ENCODE measurements at places on chromosomes 6 and 20. TPM values are rescaled to one million over a fixed set of nuclear protein-coding genes. Genes with fewer than 3 reads are reported as not detected.

DNA sequence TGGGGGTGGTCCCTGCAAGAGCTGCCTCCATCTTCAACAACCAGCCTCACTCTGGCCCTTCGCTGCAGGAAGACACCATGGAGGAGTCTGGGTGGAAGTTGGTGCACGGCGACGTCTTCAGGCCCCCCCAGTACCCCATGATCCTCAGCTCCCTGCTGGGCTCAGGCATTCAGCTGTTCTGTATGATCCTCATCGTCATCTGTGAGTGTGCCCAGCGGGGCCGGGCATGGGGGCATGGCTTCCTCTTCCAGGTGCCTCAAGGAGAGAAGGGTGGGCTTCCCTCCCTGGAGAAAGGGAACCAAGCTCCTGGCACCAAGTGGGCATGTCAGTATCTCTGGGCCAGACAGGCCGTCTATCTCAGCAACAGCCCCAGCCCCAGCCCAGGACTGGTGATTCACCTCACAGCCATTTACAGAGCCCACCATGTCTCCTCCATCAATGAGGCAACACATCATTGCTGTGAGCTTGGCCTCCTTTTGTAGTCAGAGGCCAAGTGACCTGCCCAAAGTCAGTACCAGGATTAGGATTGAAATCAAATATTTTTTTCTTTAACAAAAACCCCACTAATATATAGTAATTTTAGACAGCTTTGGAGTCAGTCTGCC is 40.2 kb downstream of the TM9SF4 start:
- H3K36me3 ChIP-seq = peaks cover 31% of the 10 kb centered on the region
- DNase-seq = no peak
- H3K27me3 ChIP-seq = no peaks in the 10 kb centered on the region
- H3K4me1 ChIP-seq = no peaks in the 10 kb centered on the region

GRCh38 chr6:11486959-11487358 is 50.6 kb upstream of the TMEM170B start:
- peaks cover 27% of the 10 kb centered on the region for H3K4me1 ChIP-seq
- no peak for DNase-seq
- H3K36me3 ChIP-seq = no peaks in the 10 kb centered on the region
- no peak overlapping the region for H3K4me3 ChIP-seq
- no peaks in the 10 kb centered on the region for H3K27me3 ChIP-seq
- H3K27ac ChIP-seq = no peak overlapping the region

DNA sequence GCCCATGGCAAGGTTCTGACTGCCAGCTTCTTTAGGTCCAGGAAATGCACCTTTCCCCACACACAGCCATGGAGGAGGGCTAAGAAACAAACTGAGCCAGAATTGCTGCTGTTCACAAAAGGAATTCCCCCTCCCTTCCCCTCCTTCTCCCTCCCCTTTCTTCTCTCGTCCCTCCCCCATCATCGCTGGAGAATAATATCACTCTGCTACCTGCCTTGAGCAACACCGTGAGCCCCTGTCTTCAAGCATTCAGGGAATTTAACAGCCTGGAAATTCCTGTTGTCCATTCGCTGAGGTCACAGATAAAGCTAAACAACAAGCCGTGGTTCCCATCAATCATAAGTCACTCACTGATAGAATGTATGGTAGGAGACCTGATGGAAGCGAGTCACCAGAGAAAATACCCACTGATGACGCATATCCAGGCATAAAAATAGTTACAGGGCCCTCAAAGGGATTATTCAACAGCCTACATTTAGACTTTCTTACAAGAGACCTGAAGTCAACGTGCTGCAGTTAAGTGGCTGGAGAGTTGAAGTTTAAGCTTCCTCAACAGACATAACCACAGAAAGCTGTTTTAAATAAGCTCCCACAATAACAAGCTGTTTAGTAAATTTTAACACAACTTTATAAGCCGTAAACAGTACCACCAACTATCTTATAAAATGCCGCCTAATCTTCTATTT is 59.7 kb downstream of the HIVEP2 start:
- no peaks in the 10 kb centered on the region for H3K36me3 ChIP-seq
- DNase-seq = no peak
- peaks cover 31% of the 10 kb centered on the region for H3K4me1 ChIP-seq
- peak overlapping the region; percentile 99 for H3K27ac ChIP-seq

DNA sequence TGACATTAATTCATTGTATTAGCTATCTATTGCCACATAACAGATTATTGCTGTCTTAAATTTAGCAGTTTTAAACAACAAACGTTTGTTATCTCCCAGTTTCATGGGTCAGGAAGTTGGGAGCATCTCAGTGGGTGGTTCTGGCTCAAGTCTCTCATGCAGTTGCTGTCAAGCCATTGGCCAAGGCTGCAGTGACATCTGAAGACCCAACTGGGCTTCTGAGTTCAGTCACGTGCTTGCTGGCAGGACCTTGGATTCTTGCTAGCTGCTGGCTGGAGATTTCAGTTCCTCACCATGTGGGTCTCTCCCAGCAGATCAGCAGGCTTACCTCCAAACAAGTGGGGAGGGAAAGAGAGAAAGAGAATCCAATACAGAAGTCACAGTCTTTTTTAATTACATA is 152.6 kb upstream of the EXOC2 start:
- H3K4me1 ChIP-seq = peaks cover 7% of the 10 kb centered on the region
- peaks cover 7% of the 10 kb centered on the region for H3K27me3 ChIP-seq
- no peaks in the 10 kb centered on the region for H3K36me3 ChIP-seq
- H3K27ac ChIP-seq = no peak overlapping the region

- no peak overlapping the region for H3K4me3 ChIP-seq
- H3K27me3 ChIP-seq = no peaks in the 10 kb centered on the region
- H3K36me3 ChIP-seq = no peaks in the 10 kb centered on the region
- no peak overlapping the region for H3K27ac ChIP-seq
Observed at GRCh38 chr6:93786474-93787330, 367.3 kb upstream of the EPHA7 start.

GRCh38 chr6:24766680-24767462 is 7.9 kb upstream of the GMNN start:
- no peak overlapping the region for H3K4me3 ChIP-seq
- no peak for DNase-seq
- peaks cover 4% of the 10 kb centered on the region for H3K4me1 ChIP-seq
- H3K36me3 ChIP-seq = no peaks in the 10 kb centered on the region
- H3K27ac ChIP-seq = no peak overlapping the region

- H3K4me1 ChIP-seq = no peaks in the 10 kb centered on the region
- H3K27me3 ChIP-seq = no peaks in the 10 kb centered on the region
- H3K4me3 ChIP-seq = no peak overlapping the region
- no peak overlapping the region for H3K27ac ChIP-seq
Observed at GRCh38 chr6:168581706-168582105, 140.7 kb downstream of the SMOC2 start.

GRCh38 chr6:84072442-84072997 is 38.9 kb downstream of the MRAP2 start:
- H3K27me3 ChIP-seq = no peaks in the 10 kb centered on the region
- no peak overlapping the region for H3K4me3 ChIP-seq
- no peak for DNase-seq
- peaks cover 11% of the 10 kb centered on the region for H3K36me3 ChIP-seq
- H3K27ac ChIP-seq = no peak overlapping the region

DNA sequence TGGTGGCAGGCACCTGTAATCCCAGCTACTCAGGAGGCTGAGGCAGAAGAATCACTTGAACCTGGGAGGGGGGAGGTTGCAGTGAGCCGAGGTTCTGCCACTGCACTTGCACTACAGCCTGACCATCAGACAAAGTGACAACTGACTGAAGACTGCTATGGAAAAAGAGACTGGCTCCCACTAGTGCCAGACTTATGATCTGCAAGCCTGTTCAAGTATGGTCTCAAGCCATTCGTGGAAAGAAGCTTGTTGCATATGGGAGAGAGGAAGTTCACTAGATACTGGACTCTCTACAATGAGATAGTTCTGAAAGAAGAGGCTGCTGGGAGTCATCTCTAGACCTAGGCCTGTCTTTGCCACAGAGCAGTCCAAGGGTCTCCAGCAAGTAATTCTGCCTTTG is 26.7 kb downstream of the MDN1 start:
- peak; percentile 18 for DNase-seq
- peaks cover 7% of the 10 kb centered on the region for H3K36me3 ChIP-seq
- H3K4me1 ChIP-seq = no peaks in the 10 kb centered on the region
- H3K27ac ChIP-seq = no peak overlapping the region
- no peak overlapping the region for H3K4me3 ChIP-seq
- H3K27me3 ChIP-seq = no peaks in the 10 kb centered on the region

Gene BPIFB1
- not detected for total RNA-seq

Gene BEND6
- total RNA-seq = 1.8 TPM

Gene LTB
- total RNA-seq = not detected

Gene RIPOR2
- 2.9 TPM for total RNA-seq

Gene NINL
- 41.2 TPM for total RNA-seq

Gene PCMTD2
- 65.4 TPM for total RNA-seq

Gene BCAS1
- total RNA-seq = not detected

All from neural crest cell (in vitro differentiated cells).